ENCODE measurements at places on chromosomes 1 and 21.

- DNase-seq: no peak
Measured at GRCh38 chr1:28807046-28807445, 4.9 kb upstream of the OPRD1 start.

- peak; percentile 41 for DNase-seq
Measured at GRCh38 chr1:66764994-66765578, 12.8 kb downstream of the DYNLT5 start.

- DNase-seq: no peak
Measured at GRCh38 chr1:25505656-25506385, 37.6 kb upstream of the LDLRAP1 start.

DNA sequence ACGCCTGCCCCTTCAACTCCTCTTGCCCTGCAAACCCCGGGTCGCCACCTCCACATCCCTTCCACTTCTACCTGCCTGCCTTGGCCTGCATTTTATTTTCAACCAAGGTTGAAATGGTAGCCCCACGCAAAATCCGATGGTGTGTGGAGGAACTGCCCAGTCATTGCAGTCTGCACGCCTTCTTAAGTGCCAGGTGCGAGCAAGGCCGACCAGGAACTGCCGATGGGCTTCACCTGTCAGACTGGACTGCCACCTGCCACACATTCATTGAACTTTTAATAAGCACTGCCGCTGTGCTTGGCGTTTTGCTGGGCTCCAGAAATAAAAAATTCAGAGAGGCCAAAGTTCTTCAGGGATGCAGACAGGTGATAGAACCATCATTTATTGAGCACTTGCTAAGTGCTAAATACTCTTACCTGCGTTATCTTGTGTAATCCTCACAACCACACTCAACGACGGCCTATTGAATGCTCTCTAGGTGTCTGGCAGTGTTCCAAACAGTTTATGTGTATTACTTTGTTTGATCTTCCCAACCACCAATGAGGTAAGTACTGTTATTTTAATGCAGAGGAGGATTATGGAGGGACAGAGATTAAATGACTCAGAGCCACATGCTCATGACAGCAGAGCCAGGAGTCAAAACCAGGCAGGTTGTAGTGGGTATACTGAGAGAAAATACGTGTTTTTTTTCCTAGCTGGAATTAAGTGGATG lies 36.2 kb downstream of the CACHD1 start:
- no peak for DNase-seq
